Lung (tissue), 17 donors: ENCODE measurements at places on chromosomes 1 and 21. TPM values are rescaled to one million over a fixed set of nuclear protein-coding genes. Genes with fewer than 3 reads are reported as not detected.
A peak's percentile ranks its signal among the peaks of the same experiment; 100 is the strongest.

DNA sequence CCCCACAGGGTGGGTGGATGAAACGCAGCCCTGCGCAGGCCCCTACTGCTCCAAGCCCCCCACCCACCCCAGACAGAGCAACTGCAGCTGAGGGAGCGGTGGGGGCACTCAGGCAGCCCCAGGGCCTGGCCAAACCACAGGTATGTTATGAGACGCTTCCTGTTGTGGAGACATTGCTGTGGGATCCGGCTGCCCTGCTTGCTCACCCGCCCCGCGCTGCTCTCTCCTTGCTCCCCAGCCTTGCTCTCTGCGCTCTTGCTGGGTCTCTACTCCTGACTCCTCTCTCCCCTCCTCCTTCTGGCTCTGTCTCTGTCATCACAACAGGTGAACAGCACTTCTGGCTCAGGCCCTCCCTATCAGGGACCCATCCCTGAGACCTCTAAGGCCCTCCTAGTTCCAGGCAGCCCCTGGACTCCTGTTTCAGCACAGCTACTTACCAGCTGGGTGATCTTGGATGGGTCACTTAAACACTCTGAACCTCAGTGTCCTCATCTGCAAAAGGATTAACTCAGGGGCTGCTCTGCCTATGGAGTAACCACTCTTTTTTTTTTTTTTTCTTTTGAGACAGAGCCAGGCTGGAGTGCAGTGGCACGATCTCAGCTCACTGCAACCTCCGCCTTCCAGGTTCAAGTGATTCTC lies 15.9 kb downstream of the COL8A2 start:
- DNase-seq, result no peak
- H3K4me1 ChIP-seq, result no peaks in the 10 kb centered on the region
- H3K36me3 ChIP-seq, result no peaks in the 10 kb centered on the region
- no peaks in the 10 kb centered on the region for H3K27me3 ChIP-seq
- no peak overlapping the region for H3K27ac ChIP-seq

DNA sequence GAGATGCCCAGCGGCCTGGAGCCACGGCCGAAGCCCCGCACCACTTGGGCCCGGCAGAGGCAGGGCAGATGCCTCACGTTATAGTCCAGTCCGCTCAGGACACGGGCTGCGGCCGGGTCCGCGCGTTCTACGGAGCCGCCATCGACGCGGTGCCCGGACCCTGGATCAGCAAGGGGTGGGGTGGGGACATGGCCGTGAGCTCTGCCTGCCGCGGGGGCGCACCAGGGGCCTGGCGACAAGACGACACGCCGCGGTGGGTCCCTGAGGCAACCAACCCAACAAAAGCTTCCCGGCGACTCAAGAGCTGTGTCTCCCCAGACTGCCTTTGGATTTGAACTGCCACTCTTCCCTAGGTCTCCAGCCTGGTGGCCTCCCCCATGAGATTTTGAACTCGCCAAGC lies 211.4 kb upstream of the GREM2 start:
- H3K4me3 ChIP-seq, result no peak overlapping the region
- no peaks in the 10 kb centered on the region for H3K36me3 ChIP-seq
- no peak overlapping the region for H3K27ac ChIP-seq
- no peaks in the 10 kb centered on the region for H3K27me3 ChIP-seq
- H3K4me1 ChIP-seq, result no peaks in the 10 kb centered on the region

- no peaks in the 10 kb centered on the region for H3K36me3 ChIP-seq
- H3K27me3 ChIP-seq, result no peaks in the 10 kb centered on the region
- peaks cover 4% of the 10 kb centered on the region for H3K4me1 ChIP-seq
- no peak overlapping the region for H3K4me3 ChIP-seq
- H3K27ac ChIP-seq, result peak overlapping the region; percentile 96
- peak; percentile 95 for DNase-seq
Observed at GRCh38 chr1:31955917-31956736, 18.0 kb upstream of the PTP4A2 start.

DNA sequence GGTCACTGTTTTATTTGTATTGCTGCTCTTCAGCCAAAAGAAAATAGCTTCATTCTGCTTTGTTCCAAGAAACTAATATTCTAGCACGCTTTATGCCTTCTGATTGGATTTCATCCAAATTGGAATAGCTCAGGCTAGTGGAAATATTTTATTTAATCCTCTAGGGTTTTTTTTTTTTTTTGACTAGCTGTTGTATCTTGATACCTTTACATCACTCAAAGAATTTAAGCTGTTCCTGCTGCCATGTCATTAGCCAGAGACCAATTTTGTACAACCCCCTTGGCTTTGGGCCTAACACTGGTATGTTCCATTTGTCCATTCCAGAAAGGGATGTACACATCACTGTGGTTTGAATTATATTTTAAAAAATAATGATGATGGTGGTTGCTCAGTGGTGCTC lies 103.0 kb downstream of the DISC1 start:
- H3K27me3 ChIP-seq, result no peaks in the 10 kb centered on the region
- peak; percentile 47 for DNase-seq
- H3K27ac ChIP-seq, result no peak overlapping the region

- H3K4me3 ChIP-seq, result no peak overlapping the region
- no peaks in the 10 kb centered on the region for H3K27me3 ChIP-seq
- DNase-seq, result no peak
- H3K4me1 ChIP-seq, result peaks cover 3% of the 10 kb centered on the region
Observed at GRCh38 chr21:43879348-43880110, 14.5 kb downstream of the AGPAT3 start.

- peaks cover 13% of the 10 kb centered on the region for H3K4me1 ChIP-seq
- peak overlapping the region; percentile 33 for H3K27ac ChIP-seq
- no peak for DNase-seq
- no peaks in the 10 kb centered on the region for H3K36me3 ChIP-seq
- H3K27me3 ChIP-seq, result no peaks in the 10 kb centered on the region
Observed at GRCh38 chr21:38299671-38300070, 42.9 kb downstream of the KCNJ15 start.

DNA sequence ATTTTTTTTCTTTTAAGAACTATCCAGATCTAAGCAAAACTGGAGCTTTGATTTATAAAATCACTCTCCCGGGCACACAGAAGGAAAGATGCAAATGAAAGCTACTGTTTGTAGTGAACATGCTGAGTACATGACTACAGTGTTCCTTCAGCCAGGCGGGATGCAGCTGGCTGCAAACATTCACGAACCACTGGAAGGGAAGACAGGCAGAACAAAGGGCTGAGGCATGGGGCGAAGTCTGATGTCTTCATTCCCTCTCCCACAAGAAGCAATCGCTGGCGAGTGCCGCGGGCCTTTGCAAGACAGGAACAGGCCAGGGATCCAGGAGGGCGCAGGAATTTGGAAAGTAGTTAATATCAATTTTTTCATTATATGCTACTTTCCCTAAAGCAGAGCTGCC lies 257.9 kb upstream of the AJAP1 start:
- no peaks in the 10 kb centered on the region for H3K27me3 ChIP-seq
- H3K27ac ChIP-seq, result no peak overlapping the region
- H3K36me3 ChIP-seq, result no peaks in the 10 kb centered on the region
- no peaks in the 10 kb centered on the region for H3K4me1 ChIP-seq

DNA sequence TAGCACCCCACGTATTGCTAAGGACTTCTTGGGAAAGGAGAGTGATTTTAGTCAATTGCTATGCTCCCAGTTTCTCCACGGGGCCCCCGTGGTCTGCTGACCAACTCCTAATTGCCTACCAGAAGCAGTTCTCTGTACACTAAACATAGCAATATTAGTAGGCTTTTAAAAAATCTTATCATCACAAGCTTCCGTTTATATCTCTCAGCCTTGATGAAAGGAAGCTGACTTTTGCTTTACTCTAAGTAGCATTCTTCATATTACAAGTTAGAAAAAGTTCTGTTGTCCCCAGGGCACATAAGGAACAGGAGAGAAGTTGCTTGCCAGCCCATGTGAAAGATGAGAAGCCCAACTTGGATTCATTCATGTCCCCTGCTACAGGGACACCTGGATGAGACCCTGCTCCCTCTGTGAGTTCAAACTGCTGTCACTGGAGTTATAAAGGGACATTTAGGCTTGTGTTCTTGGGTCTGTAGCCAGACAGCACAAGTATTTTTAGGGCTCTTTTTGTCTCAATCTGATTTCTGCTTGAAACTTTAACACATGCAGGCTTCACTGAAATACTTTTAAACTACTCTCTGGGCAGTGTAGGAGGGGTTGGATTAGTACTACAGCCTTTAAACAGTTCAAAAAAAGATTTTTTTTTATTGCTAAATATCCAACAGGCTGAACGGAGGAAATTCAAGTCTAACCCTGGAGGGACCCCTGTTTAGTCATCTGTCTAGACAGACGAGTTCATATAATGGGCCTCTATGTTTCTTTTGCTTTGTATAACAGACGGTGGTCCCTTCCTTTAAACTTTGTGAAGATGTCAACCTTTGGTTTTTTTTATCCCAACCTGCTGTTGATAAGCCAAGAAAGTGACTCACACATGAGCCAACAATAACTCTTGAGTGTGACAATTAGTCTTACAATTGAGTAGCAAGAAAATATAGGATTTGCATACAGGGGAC lies 29.5 kb downstream of the TGFB2 start:
- peaks cover 6% of the 10 kb centered on the region for H3K4me1 ChIP-seq
- H3K27me3 ChIP-seq, result no peaks in the 10 kb centered on the region
- H3K27ac ChIP-seq, result peak overlapping the region; percentile 28
- H3K4me3 ChIP-seq, result no peak overlapping the region
- peak; percentile 68 for DNase-seq

GRCh38 chr1:19164274-19165015 lies 45.6 kb downstream of the UBR4 start:
- H3K27me3 ChIP-seq, result no peaks in the 10 kb centered on the region
- peak; percentile 46 for DNase-seq
- H3K27ac ChIP-seq, result no peak overlapping the region

GRCh38 chr1:170176772-170177171 lies 31.0 kb downstream of the NTMT2 start:
- DNase-seq, result no peak
- H3K27ac ChIP-seq, result no peak overlapping the region
- no peaks in the 10 kb centered on the region for H3K4me1 ChIP-seq
- H3K4me3 ChIP-seq, result no peak overlapping the region
- no peaks in the 10 kb centered on the region for H3K27me3 ChIP-seq
- no peaks in the 10 kb centered on the region for H3K36me3 ChIP-seq

GRCh38 chr21:45706299-45706698 lies 62.8 kb downstream of the PCBP3 start:
- no peak overlapping the region for H3K4me3 ChIP-seq
- no peak overlapping the region for H3K27ac ChIP-seq
- no peak for DNase-seq
- H3K36me3 ChIP-seq, result no peaks in the 10 kb centered on the region

DNA sequence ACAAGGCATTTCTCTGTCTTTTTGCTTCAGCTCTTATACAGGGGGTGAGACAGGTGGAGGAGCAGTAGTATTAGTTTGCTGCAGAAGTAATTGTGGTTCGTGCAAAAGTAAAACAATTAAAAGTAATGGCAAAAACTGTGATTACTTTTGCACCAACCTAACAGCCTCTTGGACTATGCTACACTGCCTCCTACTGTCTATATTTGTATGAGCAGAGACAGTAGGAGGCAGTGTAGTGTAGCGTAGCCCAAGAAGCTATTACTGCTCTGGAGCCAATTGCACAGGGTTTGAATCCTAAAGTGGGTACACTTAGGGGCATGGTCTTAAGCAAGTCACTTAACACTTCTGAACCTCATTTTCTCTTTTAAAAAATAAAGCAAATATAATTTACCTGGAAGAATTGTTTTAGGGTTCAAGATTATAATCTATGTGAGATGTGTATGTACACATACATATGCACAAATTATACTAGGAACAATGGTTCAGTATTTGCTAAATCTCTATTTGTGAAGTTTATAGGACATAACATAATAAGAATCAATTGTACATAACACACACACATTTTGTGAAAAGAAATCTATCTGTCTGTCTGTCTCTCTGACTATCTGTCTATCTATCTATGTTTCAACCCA lies 103.8 kb downstream of the BRINP3 start:
- no peak overlapping the region for H3K4me3 ChIP-seq
- no peaks in the 10 kb centered on the region for H3K4me1 ChIP-seq
- no peak overlapping the region for H3K27ac ChIP-seq
- DNase-seq, result no peak
- no peaks in the 10 kb centered on the region for H3K27me3 ChIP-seq

- peaks cover 7% of the 10 kb centered on the region for H3K4me1 ChIP-seq
- no peaks in the 10 kb centered on the region for H3K27me3 ChIP-seq
- no peaks in the 10 kb centered on the region for H3K36me3 ChIP-seq
- peak overlapping the region; percentile 87 for H3K27ac ChIP-seq
Observed at GRCh38 chr1:84303314-84303830, 1.9 kb downstream of the SAMD13 start.

- no peaks in the 10 kb centered on the region for H3K27me3 ChIP-seq
- H3K27ac ChIP-seq, result no peak overlapping the region
- H3K4me3 ChIP-seq, result no peak overlapping the region
- no peak for DNase-seq
Observed at GRCh38 chr1:236489710-236490377, 33.9 kb upstream of the LGALS8 start.

GRCh38 chr1:10975567-10976326 lies 36.7 kb upstream of the TARDBP start:
- peaks cover 7% of the 10 kb centered on the region for H3K4me1 ChIP-seq
- H3K27ac ChIP-seq, result peak overlapping the region; percentile 52
- DNase-seq, result no peak
- no peaks in the 10 kb centered on the region for H3K36me3 ChIP-seq

DNA sequence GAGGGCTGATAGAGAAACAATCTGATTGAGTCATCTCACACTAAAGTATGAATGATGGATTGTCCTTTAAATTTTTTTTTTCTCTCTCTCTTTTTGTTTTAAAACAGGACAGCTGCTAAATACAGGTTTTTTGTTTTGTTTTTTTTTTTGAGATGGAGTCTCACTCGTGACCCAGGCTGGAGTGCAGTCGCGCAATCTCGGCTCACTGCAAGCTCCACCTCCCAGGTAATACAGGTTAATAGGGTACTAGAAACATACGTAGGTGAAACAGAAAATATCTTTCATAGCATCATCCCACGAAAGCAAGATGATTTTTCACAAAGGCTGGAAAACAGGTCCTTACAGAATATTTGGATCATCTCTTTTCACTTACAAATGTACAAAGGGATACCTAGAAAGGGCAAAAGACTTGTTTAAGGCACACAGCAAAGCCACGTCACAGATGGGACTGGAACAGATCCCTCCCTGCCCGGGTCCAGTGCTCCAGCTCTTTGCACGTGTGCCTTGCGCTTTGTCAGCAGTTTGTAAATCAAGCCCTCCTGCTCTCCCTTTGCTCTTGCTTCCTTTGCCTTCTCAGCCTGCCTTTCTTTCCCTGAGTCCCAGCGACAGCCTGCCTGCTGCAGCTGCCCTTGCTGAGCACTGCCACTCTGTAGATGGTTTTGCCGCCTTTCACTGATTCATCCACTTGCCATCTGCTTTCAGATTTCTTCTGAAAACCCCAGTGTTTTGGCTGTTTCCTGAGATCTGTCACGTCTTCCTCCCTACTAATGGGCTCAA lies 171.3 kb upstream of the BEND5 start:
- DNase-seq, result no peak
- H3K27ac ChIP-seq, result no peak overlapping the region
- H3K4me3 ChIP-seq, result no peak overlapping the region
- no peaks in the 10 kb centered on the region for H3K36me3 ChIP-seq
- no peaks in the 10 kb centered on the region for H3K27me3 ChIP-seq

Gene ANGPTL3
- polyA plus RNA-seq, result not detected

Gene LYST
- polyA plus RNA-seq, result 9.8 TPM

Gene OPRD1
- 0.02 TPM for polyA plus RNA-seq

Gene HUNK
- polyA plus RNA-seq, result 0.27 TPM

Gene ITLN2
- 9.0 TPM for polyA plus RNA-seq

Gene OR10K2
- not detected for polyA plus RNA-seq

Gene OR10Z1
- not detected for polyA plus RNA-seq

Gene IL10
- polyA plus RNA-seq, result 0.37 TPM

Gene TMEM82
- not detected for polyA plus RNA-seq

Gene FLG
- polyA plus RNA-seq, result not detected
